Activated naive CD8-positive, alpha-beta T cell treated with anti-CD3 and anti-CD28 coated beads, Interleukin-2, amount 50 U/mL, for 16 hours (primary cell): ENCODE measurements at places on chromosomes 5 and 9.

DNA sequence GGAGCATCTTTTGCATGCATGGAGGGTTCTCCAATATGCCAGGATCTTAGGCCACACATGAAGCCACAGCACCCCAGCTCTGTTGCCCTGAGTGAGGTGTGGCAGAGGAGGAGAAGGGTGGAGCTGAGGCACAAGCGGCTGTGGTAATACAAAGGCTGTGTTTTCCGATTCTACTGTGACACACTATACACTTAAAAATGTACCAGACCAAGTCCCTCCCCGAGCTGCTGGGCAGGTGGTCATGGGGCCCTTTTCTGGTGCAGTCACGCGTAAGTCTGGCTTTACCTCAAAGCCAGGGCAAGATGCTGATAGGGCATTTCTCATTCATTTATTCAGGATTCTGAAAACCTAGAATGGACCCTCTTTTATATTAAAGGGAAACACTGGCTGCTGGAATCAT lies 3.7 kb downstream of the ADGRV1 start:
- DNase-seq: no peak

DNA sequence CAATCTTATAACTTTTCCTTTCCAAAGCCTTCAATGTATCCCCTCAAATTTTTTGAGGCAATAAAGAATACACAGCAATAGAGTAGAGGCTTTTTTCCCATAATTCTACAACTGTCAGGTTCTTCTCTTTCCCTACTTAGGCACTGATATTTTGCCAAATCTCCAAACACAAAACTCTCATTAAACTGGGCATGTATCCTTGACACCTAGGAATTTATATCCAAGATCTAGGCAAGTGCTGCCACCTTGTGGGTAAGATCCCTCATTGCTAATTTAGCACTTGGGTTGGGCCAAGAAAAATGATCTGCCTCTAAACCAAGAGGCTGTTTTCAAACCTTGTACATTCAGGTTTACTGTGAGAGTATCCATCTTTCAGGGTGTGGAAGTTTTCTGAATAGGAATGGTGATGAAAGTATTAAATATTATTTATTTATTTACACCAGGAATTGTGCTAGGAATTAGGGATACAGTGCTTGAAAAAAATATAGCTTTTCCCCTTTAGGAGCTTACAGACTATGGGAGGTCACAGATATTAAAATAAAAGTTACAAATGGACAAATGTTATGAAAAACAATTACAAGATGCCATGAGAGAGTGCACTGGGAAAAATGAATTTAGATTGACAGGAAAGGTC lies 17.6 kb downstream of the TSTD2 start:
- DNase-seq: no peak

GRCh38 chr5:133118741-133119140 lies 66.9 kb downstream of the HSPA4 start:
- DNase-seq: no peak

GRCh38 chr9:4090491-4090890 lies 209.4 kb downstream of the GLIS3 start:
- no peak for DNase-seq

GRCh38 chr5:150647275-150648251 lies 7.1 kb downstream of the SYNPO start:
- DNase-seq: no peak

DNA sequence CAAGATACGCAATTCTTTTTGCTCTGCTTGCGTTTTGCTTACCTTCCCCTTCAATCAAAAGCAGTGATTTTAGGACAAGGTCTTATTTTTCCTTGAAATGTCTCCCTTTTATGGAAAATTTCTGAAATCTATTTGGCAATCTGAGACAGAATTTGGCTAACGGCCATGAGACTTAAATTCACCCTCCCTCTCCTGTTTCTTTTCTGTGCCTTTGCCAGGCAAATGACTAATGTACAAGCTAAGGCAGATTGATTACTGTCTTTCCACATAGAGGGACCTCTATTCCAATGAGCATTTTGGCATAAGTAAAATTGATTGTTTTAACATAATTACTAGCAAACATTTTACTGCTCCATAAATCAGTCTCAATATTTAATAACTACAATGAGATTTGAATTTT lies 31.7 kb downstream of the FAM81B start:
- DNase-seq: no peak

DNA sequence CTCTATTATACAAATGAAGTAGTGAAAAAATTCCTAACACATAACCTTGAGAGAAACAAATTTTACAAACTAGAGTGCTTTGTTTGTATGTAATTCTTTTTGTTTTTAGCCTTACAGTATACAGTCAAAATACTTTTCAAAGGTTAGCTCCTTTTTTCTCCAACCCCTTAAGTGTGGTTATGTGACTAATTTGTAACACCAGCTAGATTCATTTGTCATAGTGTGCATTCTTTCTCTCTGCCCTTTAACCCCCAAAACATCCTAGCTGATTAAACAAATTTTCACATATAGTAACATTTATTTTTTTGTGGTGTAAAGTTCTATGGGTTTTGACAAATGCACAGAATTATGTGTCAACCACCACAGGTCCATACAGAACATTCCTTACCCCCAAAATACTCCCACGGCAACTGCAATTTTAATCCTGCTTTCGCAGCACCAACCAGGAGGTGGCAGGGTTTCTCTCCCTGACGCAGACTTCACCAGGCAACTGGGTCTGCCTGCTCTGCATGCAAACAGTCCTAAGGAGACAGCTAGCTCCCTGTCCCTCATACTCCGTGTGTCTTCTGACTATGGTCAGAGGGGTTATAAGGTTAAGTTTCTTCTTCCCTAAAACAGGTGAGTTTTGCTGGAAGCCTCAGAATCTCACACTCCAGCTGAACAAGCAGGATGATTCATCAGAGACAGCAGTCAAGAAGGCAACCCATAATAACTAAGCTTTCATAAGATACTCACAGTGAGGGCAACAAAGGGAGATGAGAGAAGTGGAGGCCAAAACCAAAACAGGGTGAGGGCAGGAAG lies 44.5 kb upstream of the NR5A1 start:
- no peak for DNase-seq
